C1 segment of cervical spinal cord (tissue), 14 donors: ENCODE measurements at places on chromosomes 5 and 9.

DNA sequence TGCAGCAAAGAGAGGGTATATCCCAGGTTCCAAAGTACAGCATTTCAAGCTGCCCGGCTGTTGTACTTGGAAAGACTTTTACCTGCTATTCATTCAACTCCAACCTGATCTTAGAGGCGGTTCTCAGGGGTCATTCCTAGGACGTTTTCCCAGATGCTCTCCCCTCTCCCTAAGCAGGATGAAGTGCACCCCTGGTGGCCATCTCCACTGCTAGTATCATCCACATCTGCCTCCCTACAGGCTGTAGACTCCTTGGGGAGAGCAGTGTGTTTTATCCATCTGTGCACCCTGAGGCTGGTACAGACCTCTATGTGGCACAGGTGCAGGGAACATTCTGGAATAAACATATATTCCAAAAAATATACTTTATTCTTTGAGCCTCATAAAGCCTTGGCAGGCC, 56.8 kb downstream of the PTPN3 start:
- no peak for DNase-seq

GRCh38 chr5:111211341-111211740, 12.8 kb upstream of the CAMK4 start:
- no peak for DNase-seq

GRCh38 chr9:124500796-124501611, 6.2 kb downstream of the NR5A1 start:
- DNase-seq, result no peak

DNA sequence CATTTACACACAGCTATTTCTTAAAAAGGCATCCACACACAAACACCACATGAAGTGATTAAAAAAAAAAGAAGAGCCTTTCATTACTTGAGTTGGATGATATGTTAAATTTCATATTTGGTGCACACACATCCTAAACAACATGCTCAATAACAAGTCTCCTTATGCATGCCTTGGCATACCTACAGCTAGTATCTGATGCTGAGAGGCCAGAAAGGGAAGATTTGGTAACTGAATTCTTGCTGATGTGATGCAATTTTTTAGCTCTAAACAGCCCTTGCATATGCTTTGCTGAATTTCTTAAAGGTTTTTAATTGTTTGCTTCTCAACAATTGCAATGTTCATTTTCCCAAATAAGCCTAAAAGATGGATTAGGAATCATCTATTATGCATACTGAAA, 338.8 kb downstream of the ARL15 start:
- DNase-seq, result no peak
